ENCODE measurements at places on chromosomes 1 and 21.

GRCh38 chr1:153122831-153123421 lies 9.6 kb upstream of the SPRR2F start:
- no peak for DNase-seq

DNA sequence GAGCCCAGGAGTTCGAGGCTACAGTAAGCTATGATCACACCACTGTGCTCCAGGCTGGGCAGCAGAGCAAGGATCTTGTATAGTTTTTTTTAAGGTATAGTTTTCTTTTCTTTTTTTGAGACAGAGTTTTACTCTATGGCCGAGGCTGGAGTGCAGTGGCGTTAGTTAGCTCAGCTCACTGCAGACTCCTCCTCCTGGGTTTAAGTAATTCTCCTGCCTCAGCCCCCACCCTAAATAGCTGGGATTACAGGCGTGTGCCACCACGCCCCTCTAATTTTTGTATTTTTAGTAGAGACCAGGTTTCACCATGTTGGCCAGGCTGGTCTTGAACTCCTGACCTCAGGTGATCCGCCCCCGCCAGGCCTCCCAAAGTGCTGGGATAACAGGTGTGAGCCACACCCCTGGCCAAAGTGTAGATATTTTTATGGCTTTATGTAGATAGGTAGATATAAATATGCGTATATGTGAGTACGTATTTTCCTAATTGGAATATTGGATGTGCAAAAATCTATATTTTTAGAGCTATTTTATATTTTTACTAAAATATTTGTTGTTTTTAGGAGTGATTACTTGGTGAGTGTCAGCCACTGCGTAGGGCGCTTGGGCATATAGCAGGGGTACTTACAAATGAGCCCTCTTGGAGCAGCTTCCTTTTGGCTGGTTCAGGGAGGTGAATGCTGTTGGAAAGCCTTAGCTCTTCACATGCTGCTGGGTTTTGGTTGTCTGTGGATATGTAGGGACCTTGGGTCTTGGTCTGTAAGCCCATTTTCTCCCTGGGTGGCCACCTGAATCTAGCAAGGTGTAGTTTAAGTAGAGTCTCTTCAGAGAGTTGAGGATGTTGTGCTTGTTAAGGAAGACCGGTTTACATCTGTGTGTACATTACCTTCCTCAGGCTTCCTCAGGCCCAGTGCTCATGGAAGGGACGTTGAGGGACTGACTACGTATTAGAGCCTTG lies 9.5 kb downstream of the KDM4A start:
- no peak for DNase-seq

GRCh38 chr1:225814381-225814780 lies 4.5 kb downstream of the EPHX1 start:
- no peak for DNase-seq

DNA sequence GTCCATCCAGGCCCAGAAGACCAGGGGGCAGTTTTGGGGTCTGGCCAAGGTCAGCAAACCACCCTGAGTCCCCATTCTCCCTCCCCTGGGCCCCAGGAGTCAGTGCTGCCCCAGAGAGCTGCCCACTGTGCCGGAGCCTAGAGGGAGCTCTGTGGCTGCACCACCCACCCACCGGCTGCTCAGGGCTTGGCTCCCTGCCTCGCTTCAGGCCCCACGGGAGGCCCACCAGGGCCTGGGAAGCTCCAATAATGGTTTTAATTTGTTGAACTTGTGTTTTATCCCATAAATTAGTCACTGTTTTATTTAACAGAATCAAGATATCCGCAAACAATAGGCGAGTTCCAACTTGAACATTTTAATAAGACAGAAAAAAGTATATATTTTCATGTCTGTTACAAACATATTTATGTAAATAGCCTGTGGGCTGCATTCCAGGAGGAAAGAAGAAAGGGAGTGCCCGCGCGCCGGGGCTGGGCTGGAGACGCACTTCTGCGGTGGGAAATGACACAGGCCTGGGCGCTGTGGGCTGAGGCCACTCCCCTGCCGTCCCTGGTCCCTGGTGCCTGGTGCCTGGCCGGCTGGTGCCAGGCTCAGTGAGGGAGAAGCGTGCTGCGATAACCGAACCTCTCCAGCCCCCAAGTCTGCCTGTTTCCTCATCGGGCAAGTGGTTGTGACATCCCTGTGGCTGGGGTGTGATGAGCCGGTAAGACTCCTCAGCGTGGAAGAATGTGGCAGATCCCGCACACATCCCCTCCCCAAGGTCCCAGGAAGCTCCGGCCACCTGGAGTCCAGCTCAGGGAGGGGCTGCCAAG lies 160.5 kb downstream of the PEX14 start:
- no peak for DNase-seq

DNA sequence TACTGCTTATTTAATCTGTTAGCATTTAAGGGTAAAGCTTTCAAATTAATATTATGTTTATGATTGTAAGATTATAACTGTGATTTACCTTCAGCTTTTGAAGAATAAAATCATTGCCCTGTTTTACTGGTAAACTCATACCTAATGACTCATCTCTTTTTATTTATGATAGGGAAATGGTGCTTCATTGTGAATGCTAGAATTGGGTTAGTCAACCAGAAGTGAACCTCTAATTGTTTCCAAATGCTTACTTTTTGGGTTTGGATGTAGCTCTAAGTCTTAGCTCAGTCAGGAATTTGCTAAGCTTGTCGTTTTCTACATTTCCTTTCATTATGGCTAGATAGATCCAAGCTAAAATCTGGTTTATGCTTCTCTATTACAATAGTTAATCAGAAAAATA lies 59.4 kb downstream of the SLC30A7 start:
- DNase-seq, result no peak

- no peak for DNase-seq
Observed at GRCh38 chr1:26090893-26091292, 20.7 kb upstream of the PDIK1L start.

DNA sequence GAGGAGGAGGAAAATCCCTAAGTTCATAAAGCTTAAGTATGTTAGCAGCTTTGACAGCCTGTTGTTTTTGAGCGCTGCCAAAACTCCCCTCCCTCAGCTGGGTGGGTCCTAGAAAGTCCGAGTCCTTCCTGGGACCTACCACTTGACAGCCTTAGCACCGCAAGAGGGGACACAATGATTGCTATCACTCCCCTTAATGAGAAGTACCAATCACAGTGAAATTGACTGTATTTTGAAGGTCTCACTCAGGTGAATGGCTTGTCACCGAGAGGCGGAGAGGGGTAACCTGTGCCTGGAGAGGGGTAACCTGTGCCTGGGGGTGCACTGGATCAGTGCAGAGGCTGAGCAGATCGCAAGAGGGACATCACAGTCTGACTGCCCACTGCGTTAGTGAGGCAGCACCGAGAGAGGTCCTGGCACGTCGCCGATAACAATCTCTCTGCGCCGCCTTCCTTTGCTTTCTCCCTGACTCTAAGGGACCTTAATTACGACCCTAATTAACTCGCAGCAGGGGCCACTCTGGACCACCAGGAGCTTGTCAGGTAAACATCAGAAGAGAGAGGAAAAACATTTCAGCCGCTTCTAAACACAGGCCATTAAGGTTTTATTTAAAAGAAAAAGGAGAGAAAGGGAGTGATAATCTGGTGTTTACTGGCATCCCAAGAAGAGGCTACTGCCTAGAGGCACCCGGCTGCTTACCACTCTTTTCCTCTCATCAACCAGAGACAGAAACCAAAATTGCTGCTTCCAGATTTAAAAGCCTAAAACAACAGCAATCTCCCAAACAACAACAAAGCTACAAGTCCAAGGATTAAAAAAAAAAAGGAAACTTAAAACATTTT lies 25.7 kb upstream of the KCNK1 start:
- DNase-seq, result no peak

DNA sequence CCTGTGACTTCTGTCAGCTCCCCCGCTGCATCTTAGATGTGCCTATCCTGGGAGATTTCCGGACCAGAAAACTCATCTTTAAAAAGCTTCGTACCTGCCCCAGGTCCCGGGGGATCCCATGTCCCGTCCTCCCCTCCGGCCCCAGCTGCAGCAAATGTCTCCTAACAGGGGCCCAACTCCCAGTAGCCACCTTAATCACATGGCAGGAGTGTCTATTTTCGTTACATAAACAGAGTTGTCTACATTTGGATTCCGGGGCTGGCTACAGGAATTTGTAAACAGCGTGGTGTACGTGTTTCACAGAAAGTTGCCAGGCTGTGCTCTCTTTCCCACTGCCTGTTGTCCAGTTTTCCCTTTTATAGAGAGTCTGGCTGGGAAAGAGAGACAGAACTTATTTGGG lies 17.9 kb upstream of the KCNE2 start:
- no peak for DNase-seq

DNA sequence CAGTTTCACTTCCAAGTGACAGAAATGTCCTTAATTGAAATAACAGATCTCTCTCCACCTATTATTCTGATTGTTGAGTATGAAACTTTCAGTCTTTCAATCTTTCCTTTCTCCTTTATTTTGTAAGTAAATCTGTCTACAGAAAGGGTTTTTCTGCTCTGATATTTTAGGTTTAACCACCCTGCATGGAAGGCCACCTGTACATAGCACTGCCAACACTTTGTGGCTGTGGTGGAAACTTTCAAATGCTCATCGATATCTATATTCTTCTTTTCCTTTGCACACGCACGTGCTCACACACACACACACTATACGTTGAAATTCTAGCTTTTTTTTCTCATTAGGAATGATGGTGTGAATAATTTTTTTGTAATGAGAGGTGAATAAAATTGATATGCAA lies 1179.3 kb downstream of the KCNT2 start:
- no peak for DNase-seq

DNA sequence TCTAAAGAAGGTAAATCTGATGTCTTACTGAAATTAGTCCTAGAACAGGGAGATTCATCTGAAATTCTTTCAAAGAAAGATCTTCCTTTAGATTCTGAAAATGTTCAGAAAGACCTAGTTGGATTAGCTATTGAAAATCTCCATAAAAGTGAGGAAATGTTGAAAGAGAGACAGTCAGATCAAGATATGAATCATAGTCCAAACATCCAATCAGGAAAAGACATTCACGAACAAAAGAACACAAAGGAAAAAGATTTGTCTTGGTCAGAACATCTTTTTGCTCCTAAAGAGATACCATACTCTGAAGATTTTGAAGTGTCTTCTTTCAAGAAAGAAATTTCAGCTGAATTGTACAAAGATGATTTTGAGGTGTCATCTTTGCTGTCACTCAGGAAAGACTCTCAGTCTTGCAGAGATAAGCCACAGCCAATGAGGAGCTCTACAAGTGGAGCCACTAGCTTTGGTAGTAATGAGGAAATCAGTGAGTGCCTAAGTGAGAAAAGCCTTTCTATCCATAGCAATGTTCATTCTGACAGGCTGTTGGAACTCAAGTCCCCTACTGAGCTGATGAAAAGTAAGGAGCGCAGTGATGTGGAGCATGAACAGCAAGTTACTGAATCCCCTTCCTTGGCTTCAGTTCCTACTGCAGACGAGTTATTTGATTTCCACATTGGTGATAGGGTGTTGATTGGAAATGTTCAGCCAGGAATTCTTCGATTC lies 61.6 kb upstream of the QSOX1 start:
- DNase-seq, result no peak

DNA sequence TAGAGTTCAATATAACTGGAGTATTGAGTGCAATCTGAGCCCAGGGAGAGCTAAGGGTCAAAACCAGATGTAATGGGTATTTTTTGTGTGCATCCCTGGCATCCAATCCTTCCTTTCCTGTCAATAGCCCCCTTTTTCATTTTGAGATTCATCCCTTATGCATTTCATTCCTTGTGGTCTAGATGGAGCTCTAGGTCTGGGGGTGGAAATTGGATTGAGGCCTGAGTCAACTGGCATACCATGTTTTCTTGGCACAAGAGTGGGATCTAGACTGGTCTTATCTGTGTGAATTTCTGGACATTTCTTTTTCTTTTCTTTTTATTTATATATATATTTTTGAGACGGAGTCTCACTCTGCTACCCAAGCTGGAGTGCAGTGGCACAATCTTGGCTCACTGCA lies 67.3 kb upstream of the RAB3GAP2 start:
- no peak for DNase-seq

DNA sequence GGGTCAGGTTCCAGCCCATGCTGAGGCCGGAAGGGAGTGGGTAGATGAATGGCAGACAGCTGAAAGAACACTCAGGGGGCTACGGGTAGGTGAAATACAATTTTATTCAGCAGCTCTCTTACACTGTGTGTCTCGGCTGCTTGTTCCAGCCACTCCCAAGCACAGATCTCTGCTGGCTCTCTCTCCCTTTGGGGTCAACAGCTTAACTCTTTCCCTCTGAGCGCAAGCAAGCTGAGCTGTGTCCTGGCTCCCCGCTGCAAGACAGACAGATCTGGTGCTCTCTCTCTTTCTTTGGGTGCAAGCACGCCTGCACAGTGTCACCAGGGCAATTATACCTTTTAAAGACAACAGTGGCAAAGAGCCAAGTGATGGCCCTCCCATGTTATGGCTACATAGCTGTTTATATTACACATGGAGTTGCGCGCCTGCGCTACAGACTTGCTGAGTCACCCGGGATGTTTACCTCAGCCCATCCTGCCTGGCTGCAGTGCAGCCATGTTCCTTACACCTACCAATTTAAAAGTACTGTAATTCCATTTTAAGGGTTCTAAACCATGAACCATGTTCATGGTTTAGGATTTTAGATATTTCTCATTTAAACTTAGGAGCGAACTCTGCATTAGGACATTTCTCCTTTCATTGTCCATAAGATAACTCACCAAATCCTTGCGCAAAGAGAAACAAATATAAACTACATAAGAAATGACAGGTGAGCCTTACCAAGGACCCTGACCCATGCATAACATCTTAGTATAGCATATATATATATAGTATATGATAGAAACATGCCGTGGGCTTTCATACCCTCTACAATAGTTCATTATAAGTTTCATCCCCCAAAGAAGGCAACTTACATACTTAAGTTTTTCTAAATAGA lies 396.5 kb downstream of the SMYD3 start:
- DNase-seq, result no peak

DNA sequence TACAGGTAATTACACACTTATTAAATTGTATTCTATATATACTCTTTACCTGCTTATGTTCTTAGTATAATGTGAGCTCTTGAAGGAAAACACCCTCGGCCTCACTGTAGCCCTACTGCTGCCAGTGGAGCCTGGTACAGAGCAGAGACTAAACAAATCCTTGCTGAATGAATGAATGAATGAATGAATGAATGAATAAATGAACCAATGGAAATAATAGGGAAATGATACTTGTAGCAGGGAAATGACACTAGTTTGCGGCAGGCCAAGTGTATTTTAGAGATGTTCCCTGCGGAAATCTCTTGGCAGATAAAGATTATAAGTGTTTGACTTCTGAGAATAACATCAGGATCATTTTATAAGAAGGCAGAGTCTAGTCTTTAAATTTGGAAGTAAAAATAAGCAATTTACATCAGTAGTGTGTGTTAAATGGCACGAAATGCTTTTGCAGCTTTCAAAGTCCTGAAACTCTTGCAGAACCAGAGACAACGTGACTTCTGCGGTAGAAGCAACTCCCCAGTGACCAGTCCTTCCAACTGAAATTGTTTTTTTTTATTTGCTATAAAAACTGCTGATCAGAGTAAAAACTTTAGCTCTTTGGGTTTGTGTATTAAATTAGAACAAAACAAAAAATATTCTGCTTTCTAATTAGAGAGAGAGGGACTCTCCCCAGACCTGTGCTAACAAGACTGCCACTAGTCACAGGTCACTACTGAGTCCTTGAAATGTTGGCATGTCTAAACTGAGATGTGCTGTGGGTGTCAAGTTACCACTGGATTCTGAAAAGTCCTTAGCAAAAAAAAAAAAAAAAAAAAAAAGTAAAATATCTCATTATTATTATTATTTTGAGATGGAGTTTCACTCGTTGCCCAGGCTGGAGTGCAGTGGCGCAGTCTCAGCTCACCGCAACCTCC lies 199.3 kb upstream of the MAP1LC3C start:
- DNase-seq, result no peak

All from stimulated activated CD8-positive, alpha-beta memory T cell treated with anti-CD3 and anti-CD28 coated beads, Interleukin-4, amount 100 ng/mL, for 24 hours (primary cell).